ENCODE measurements at places on chromosomes 3 and 15.

- DNase-seq, result peak; percentile 51
These were observed 17.6 kb upstream of the EPHB3 start for GRCh38 chr3:184543843-184544512.

GRCh38 chr3:14505001-14505802 is 34.9 kb downstream of the GRIP2 start:
- no peak for DNase-seq

DNA sequence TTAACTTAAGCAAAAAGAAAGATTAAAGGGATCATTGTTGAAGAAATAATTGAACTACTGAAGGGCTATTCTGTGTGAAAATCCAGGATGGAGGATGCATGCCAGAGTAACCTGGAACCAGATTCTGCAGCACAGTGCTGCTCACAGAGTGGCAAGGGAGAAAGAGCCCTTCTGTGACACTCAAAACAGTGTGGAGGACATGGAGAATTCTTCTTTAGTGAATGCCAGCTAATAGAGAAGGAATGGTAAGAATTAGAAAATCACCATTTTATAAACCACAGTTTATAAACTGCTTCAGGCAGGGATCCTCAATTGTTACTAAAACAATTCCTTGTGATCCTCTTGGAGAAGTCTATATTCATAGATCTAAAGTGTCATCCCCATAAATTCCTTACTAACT is 70.4 kb upstream of the ARHGEF26 start:
- DNase-seq, result no peak

- no peak for DNase-seq
These were observed 28.5 kb downstream of the CMTM6 start for GRCh38 chr3:32474201-32474600.

DNA sequence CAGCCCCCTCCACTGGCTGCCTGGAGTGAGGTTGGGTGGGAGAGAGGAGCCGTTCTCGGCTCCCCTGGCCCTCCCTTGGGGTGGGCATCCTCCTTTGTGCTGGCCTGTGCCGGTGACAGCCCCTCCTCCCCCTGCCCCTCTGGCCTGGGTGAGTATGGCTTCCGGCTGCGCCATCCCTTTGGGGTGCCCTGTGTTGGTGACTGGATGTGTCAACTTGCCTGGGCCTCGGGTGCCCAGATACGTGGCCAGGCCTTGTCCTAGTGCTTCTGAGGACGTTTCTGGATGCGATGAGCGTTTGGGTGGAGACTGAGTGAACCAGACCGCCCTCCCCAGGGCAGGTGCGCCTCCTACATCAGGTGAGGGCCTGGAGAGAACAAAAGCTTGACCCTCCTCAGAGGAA is 59.7 kb downstream of the PLXNA1 start:
- no peak for DNase-seq

DNA sequence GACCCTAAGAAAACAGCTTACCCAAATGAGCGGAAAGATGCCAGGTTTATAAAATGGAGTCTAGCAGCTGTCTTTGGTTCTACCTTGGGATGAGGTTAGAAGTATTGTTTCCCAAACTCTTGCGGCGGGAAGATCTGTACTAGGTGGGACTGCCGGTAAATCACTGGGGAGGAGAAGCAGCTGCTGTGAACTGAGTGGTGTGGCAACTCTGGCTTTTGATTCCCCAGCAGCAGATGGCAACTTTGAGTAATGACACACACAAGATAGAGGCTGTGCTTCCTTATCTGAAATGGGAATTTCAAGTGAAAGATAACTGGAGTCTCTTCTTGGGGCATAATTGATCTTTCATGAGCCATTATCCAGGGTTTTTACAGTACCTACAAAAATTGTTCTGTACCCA is 184.9 kb downstream of the ATG7 start:
- no peak for DNase-seq

DNA sequence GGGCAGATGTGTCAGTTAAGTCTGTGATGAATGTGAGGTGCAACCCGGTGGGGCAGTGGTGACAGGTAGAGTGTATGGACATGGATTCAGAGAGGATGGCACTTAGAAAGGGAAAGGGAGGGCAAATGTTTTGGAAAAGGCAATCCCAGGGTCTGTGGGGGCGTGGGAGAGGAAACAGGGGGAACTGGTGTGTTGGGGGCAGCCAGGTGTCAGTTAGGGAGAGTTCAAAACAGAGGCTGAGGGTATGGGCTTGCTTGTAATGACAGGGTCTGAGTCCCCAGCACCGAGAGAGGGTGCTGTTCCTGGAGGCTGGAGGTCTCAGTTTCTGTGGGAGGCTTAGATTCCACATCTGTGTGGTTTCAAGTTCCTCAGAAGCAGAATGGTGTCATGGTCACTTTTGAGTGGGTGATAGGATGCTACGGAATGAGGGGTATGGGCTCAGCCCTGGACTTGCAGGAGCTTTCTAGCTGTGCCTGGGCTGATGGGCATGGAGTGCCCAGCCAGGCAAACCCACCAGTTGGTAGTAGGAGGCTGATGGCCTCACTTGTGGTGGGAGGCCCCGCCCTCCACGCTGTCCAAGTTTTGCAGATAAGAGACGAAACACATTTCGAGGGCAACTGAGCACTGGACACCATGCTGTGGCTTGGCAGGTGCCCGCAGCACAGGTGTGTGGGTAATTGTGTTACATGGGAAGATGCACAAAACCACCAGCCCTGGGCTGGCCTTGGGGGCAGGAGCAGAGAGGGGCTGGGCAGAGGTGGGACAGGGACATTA is 209.4 kb downstream of the RPLP1 start:
- DNase-seq, result no peak

- no peak for DNase-seq
These were observed 73.9 kb upstream of the PRICKLE2 start for GRCh38 chr3:64299206-64299605.

DNA sequence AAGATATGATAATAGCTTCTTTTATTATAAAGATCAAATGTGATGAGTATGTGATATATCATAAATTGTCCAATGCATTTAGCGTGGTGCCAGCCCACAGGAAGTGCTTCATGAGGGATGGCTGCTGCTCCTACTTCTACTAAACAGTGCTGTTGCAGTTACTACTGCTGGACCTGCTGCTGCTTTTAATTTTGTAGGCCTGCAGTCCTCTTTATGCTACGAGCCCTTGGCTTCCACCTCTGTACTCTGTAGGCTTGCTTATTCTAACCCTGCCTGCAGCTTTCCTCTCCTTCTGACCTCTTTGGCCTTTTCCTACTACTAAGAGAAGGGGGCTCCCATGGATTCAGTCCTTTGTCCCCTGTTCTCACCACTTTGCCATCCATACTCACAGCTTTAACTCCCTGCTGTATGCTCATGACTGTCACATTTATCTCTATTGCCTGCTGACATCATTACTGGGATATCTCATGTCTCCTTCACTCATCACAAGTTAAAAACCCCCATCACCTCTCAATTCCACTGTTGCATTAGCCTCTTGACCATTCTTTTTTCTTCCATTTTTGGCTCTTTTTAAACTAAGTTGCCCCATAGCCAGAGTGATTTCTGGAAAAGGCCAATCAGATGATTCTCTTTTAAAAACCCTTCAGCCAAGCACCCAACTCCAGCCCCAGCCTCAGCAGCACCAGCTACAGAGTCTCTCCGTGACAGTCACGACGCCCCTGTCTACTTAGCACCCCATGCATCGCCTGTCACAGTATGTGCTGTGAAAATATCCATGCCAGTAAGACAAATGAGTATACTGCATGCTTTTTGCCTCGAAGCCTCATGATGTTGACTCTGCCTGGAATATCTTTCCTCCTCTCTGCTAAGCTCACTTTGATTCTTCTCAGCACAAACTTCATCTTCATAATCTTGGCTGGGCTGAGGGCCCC is 56.3 kb downstream of the PLCL2 start:
- no peak for DNase-seq

DNA sequence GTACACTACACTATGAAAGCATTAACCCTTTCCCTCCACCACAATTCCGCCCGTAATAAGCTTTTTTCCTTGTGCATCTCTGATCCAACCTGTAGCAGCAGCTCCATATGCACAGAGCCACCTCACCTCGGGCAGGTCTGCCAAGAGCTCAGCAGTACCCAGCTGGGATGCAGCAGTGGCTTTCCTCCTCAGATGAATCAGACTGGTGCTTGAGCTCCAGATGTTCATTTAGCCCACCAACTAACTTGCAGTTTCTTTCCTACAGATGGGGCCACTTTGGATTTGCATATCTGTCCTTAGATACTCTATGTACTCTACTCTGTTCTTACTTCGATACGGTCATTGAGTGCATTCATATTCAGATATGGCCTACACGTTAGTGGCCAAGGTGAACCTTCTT is 14.8 kb upstream of the FSIP1 start:
- DNase-seq, result no peak

DNA sequence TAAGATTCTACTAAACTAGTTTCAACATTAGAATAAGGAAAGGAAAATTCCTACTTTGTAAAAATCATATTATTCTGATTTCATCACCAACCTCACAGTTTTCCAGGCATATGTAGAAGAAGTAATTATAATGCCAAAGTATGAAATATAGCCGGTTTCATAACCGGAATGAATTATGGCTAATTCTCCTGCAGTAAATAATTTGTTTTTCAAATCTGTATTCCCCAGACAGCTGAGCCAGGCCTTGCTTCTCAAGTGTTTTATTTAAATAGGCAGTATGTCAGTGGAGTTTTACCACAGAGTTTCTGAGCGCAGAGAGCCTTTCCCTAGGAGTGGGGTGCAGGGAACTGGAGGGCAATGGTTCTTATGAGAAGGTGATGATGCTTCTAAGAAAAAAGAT is 8.7 kb upstream of the CPA3 start:
- DNase-seq, result no peak

- DNase-seq, result no peak
These were observed 56.1 kb downstream of the RBM6 start for GRCh38 chr3:49996016-49996415.

- no peak for DNase-seq
These were observed 139.5 kb upstream of the RBMS3 start for GRCh38 chr3:29141197-29141917.

GRCh38 chr3:37163262-37164015 is 10.9 kb downstream of the LRRFIP2 start:
- DNase-seq, result no peak

DNA sequence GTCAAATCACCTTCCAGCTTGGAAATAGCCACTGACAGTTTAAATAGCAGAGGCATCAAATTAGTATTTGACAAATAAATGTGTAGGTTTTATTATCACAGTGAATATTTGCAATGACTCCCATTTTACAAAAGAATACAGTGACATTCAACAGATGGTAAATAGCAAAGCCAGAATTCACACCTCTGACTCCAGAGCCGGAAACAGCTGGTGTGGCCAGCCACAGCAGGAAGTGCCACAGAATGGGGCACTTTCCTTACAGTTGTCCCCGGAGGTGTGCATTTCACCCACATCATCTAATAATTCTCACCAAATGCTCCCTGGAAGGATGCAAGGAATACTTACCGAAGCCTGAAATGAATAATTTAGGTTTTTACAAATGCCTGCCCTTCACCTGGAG is 295.7 kb upstream of the WNT5A start:
- DNase-seq, result no peak

GRCh38 chr3:113534365-113534764 is 2.0 kb downstream of the SIDT1 start:
- no peak for DNase-seq

DNA sequence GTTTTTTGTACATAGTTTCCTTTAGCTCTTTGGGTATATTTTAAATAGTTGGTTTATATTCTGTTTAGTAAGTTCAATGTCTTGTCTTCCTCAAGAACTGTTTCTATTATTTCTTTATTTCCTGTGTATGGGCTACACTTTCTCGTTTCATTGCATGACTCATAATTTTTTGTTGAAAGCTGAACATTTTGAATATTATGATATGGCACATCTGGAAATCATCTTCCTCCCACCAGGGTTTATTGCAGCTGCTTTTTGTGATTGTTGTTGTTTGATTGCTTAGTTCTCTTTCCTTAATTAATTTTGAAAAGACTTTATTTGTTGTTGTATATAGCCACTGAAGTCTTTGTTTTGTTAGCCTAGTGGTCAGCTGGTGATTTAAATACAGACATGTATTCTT is 43.8 kb downstream of the LSM3 start:
- DNase-seq, result no peak

DNA sequence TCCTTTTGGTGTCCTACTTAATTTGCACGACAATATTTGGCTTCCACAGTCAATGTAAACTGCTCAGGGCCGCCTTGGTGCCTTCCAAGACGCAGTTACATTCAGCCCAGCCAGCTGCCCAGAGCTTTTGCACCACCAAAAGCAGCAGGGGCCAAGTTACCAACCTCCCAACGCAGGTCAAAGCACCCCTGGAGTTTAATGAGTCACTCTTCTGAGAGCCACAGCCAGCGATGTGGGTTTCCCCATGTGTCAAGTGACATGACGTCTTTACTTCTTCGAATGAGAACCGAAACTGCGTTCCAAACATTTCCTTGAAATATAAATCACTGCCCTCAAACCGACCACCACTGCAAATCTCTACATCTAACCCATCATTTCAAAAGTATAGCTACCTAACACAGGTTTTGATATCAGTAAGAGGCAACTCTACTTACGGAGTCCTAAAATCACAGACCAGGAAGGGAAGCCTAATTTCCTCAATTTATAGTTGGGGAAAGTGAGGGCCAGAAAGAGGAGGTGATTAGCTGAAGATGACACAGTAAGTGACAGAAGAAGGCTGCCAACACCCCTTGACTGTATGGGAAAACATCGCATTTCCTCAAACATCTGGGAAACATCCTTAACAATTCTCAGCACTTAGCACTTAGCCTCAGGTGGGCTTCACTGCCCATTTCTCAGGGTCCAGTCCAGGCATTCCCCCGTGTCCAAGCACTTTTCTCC is 24.5 kb downstream of the MB21D2 start:
- no peak for DNase-seq

- no peak for DNase-seq
These were observed 28.7 kb downstream of the LRRK1 start for GRCh38 chr15:100947760-100948429.

DNA sequence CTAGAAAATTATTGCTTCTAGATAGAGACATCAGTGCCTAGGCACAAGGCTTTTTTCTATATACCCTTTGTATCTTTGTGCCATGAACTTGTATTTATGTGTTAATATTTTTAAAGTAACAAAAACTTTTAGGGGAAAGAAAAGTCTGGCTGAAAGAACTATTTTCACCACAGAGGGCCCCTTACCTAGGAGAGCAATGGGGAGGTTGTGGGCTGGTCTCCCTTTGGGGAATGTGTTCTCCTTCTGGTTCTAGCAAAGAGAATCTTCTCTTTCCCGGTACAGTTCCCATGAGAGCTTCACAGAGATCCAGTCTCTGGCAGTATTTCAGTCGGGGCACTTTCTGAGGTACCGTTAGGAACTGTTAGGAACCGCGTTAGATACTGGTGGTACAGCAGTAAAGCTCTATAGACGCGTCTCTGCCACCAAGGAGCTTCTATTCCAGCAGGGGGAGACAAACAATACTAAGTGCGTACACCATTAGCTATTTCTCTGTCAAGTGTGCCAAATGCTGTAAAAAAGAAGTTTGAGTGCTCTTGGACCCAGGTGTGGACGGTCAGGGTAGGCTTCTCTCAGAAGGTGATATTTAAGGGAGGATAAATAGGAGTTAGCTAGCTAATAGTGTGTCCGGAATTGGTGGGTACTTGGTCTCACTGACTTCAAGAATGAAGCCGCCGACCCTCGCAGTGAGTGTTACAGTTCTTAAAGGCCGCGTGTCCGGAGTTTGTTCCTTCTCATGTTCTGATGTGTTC is 4.6 kb upstream of the EPB42 start:
- peak; percentile 8 for DNase-seq

All from stimulated activated CD8-positive, alpha-beta memory T cell treated with anti-CD3 and anti-CD28 coated beads, Interleukin-7, amount 100 ng/mL, for 1 hour (primary cell).